ENCODE measurements at places on chromosomes 5 and 9.

DNA sequence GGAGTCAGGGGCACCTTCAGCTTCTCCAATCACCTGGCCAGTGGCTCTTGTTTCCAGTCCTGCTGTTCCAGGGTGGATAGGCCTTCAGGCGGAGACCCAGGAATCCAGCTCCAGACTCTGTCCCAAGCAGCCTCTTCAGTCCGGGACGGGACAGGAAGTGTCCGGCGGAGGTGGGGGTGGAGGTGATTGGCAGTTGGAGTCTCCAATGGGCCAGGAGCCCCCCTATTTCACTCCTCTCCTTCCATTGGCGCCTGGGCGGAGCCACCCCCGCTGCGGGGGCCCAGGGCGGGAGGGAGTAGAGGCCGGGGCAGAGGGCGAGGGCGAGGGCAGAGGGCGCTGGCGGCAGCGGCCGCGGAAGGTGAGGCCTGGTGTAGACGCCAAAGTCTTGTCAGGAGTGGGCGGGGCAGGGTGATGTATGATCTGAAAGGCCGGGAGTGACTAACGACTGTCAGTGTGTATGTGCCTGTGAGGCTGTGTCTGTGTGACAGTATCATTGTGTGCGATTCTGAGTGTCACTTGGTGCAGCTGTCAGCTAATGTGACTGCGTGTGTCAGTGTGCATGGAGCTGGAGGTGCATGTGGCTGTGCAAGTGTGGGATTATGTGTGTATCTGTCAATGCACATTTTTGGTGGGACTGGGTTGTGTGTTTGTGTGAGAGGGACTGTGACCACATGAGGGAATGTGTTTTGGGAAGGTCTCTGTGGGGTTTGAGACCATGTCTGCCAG lies at the start of gene IL11RA:
TSS of gene IL11RA (plus strand) at position 310 of the 726 bp plus-strand sequence. CDS start 3,033 bp downstream, outside the sequence.
- peak; percentile 23 for DNase-seq

DNA sequence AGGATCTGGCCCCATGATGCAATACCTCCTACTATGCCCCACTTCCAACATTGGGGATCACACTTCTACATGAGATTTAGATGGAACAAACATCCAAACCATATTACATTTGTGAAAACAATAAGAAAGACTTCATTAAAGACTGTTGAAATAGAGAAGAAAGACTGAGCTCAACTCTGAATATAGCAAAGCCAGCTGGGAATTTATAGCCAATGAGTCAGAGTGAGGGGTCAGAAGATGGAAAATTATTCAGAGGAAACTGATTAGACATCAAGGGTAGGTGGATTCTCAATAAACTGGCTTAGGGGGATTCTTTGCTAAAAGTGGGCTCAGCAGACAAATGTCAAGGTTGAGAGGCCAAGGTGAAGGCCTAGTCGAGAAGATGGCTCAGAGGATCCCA lies 25.6 kb downstream of the BTF3 start:
- no peak for DNase-seq

- DNase-seq = no peak
Measured at GRCh38 chr5:19406576-19407365, 581.2 kb downstream of the CDH18 start.

- DNase-seq = no peak
Measured at GRCh38 chr9:68872026-68872501, 141.8 kb downstream of the PRKACG start.

- DNase-seq = no peak
Measured at GRCh38 chr9:4258320-4259090, 41.4 kb downstream of the GLIS3 start.

GRCh38 chr9:3251309-3251708 lies 274.5 kb downstream of the RFX3 start:
- DNase-seq = no peak

DNA sequence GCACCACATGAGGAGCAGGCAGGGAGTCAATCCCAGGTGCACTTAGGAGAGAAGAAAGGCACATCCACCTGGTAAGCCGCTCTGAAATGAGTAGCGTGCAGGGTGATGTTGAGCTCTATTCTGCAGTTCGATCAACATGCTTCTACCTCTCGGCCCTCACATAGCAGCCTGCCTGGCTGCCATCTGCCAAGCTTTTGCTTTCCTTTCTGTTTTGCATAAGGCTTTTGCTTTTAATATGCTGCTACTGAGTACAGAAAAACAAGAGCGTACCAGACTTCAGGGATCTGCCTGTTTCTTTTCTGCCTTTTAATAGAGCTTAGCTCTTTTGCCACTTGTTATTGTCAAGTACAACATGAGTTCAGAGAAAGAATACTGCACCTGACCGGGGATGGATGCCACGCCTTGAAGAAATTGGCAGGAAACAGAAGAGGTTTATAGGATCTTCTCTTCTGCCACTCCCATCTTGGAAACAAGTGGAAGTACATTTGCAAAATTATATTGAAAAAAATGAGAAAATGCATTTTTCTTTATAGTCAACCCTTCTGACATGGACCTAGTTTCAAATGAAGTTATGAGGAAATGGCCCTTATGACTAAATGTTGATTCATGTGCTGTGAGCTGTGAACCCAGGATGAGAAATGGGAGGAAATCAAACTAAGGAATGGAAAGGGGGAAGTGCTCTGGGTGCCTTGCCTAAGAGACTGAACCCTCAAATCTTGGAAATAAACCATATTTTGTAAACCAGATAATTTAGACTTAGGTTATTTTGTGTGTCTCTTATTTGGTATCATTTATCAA lies 4.0 kb upstream of the FCHO2 start:
- no peak for DNase-seq

GRCh38 chr5:96220610-96221390 lies 212.2 kb downstream of the PCSK1 start:
- DNase-seq = no peak

GRCh38 chr9:3732077-3733038 lies 206.6 kb upstream of the RFX3 start:
- no peak for DNase-seq

- DNase-seq = no peak
Measured at GRCh38 chr9:70902692-70903131, 218.7 kb downstream of the TRPM3 start.

DNA sequence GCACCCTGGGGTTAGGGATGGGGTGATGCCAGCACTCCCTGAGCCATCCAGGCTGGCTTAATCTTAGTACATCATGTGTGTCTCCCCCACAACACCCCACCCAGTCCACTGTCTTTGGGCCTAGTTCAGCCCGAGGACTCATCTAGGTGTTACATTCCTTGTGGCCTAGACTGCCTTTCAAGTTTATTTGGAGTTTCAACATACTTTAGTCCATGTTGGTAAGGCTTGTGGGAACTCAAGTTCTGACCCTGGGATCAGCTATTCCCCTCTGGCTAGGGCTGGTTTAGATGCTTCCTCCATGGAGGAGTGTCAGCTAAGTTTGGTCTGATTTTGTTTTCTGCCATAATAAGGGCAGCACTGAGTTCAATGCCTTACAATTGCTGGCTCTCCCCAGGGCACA lies 302.4 kb downstream of the SMARCA2 start:
- no peak for DNase-seq

Data from activated T-helper 9 cell treated with anti-CD3 and anti-CD28 coated beads, Interleukin-2, amount 50 U/mL, for 16 hours (primary cell).